T-cell (primary cell): ENCODE measurements at places on chromosomes 13 and 19.

- no peak for DNase-seq
Observed at GRCh38 chr13:76163761-76164160, 527.6 kb downstream of the LMO7 start.

DNA sequence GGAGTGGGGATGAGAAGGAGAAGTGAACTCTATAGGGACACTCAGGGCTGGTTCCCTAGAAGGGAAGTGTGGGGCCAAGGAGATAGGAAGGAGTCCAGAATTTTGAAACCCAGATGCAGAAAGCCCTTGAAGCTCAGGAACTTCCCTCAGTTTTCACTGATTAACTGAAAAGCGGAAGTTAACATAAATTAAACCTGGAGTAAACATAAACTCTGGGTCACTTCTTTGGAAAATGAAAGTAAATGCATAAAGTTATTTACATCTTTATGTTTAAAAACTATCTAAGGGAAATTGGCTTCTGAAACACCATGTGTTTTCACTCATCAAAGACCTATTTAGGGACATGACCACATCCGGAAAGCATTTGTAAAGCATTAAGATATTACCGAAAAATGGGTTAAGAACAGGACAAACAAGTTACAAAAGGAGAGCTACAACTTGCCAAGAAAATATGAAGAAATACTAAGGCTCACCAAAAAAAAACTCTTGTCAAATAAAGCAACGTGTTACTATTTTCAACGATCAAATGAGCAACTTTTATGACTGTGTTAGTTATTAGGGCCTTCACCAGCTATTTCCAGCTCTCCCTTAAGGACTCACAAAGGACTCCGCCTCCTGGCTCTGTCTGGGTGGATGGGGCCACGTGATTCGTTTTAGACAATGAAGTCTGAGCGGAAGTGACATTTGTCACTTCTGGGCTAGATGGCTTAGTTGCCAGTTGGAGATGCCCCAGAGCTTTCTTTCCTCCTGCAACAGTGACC lies 439.1 kb upstream of the ZNF507 start:
- DNase-seq: no peak

GRCh38 chr13:40205771-40206240 lies 460.6 kb downstream of the FOXO1 start:
- no peak for DNase-seq

GRCh38 chr13:28355822-28356371 lies 139.0 kb downstream of the FLT1 start:
- no peak for DNase-seq

DNA sequence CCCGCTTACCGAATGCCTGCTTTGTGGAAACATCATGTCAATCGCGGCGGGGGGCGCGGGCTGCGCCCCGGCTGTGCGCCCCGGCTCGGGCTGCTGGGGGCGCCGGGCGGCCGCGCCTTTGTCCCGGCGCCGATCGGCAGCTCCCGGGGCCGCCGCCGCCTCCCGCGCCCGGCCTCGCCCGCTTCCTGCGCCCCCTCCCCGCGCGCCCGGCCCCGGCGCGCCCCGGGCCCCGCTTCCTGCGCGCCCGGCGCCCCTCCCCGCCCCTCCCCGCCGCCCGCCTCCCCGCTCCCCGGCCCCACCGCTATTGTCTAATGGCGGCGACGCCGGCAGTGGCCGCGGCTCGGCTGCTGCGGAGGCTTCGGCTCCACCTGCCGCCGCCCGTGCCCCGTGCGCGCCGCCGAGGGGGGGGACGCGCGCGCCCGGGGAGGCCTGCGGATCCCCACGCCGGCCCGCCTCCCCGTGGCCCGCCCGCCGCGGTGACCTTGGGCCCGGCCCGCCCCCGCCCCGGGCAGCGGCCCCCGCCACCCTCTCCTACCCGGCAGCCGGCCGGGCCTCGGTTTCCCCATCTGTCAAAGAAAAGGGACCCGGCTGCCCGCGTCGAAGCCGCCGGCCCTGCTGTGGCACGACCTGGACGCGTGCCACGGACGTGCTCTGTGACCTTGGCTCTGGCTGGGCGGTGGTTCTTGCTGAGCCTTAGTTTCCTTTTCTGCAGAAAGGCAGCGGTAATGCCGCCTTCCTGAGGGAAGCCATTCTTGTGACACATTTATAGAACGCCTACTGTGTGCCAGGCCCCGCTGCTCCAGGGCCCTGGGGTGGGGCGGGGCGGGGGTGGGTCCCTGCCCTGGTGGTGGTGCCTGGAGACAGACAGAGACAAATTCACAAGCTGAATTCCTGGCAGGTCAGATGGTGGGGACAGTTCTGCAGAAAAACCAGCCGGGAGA lies at the start of gene TLE5:
TSS of gene TLE5 (minus strand) at position 331 of the 941 bp plus-strand sequence. CDS start at position 36, 295 bp downstream.
- DNase-seq: peak; percentile 54

DNA sequence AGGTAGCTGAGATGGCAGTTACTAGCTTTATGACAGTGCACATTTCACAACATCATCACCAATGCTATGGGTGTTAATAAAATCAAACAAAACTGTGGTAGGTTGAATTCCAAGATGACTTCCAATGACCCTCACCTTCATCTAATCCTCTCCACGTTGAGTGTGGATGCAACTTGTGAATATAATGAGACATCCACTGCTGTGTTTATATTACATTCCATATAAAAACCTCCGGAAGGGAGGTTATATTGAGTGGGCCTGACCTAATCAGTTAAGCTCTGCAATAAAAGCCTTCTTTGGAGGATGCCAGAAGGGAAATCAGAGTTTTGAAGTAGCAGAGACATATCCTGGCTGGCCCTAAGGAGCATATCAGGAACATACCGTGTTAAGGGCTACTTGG lies 25.6 kb upstream of the CSNK1A1L start:
- no peak for DNase-seq

DNA sequence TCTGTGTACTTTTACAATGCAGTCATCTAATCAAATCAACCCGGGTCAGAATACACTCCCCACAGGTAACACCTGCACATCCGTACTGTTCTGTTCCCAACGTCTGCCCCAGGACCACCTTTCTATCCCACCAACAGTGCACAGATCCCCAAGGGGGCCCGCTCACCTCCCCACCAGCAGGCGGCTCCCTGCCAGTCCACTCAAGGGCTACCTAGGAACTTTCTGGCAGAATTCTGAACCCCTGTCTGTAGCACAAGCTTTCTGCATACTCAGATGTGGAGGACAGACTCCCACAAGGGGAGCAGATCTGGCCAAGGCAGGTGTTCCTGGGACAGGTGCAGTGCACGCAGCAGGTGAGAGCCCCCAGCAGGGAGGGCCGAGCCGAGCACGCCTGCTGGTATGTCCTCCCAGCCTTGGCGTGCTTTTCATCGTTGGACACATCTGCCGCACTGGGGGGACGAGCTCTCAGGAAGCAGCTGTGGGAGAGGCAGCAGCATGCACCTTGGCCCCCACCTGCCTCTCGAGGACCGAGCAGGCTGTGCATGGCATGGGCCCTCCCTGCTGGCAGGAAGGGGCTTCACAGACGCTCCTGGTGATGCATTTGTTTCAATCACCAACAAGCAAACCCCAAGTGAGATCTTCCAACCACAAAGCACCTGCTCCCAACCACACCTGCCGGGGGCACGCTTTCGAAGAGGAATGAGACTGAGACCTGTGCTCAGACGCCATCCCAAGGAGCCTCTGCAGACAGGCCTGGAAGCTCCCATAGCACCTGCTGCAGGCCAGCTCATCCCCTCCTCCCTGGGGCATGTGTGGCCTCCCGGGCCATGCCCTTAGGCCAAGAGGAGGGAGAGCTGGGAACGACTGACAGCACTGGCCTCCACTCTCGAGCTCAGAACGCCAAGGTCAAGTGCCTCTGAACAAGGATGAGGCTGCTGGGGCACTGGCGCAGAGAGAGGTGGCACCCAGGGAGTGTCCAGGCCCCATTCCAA lies 35.9 kb downstream of the RAB20 start:
- DNase-seq: peak; percentile 37

DNA sequence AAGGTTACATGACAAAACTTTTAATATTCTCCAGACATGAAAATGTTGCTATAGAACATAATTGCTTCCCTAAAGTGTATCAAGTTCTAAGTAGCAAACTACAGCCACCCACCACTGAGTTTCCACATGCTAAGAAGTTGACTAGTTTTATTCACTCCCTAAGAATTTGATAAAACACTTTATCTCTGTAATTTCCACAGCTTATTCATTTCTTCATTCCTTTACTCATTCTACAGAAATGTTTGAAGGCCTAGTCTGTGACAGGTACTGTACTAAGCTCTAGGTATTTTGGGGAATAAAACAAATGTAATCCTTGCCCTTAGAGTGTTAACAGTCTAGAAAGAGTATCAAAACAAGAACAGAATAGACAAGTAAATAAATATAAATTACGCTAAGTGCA lies 101.8 kb upstream of the DIAPH3 start:
- no peak for DNase-seq

DNA sequence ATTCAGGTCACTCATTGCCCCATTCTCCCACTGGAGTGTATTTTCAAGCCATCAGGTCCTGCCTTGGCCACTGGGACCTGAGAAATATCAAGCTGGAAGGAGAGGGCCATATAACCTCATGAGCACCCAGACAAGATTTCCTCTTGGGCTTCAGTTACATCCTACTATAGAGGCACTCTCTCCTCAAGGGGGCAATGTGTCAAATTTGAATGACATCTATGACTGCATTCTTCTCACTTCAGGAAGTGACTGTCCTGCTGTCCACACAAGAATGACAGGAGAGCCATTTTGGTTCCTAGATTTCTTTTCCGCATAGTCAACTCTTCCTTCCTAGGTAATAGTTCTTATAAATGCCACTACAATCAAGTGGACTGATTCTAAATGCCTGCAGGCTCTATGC lies 416.2 kb downstream of the DIAPH3 start:
- no peak for DNase-seq

DNA sequence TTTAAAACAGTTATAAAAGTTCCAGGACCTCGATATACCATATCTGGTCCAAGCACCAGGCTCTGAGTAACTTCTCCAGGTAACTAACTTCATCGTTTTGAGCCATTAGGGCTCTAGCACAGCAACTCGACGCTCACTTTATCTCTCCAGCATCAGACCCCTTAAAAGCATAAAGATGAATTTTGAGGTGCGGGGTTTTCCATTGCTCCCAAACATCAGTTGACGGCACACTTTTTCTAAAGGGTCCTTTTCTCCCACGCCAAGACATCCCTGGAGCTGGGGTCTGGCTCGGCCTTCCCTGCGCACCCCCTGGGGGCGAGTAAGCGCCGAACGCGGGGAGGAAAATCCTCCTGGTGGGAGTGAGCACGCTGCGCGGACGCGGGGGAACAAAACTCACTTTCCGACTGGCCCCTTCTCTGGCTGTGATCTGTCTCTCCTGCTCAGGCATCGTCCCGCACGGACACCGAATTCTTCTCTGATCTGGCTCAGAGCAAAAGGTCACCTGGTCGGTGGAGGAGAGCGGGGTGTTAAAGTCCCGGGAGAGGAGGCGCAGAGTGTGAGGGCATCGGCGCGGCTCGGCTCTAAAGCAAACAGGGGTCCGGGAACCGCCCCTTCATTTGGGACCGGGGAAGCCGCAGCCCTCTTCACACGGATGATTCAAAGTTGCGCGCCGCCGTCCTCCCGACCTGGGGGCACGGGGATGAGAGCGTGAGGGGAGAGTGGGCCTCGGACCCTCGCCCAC lies at the start of gene ATP7B:
TSS of gene ATP7B (minus strand) at position 561 of the 742 bp plus-strand sequence. CDS start at position 448, 113 bp downstream.
- DNase-seq: no peak
